ENCODE measurements at places on chromosomes 7 and 10. TPM values are rescaled to one million over a fixed set of nuclear protein-coding genes. Genes with fewer than 3 reads are reported as not detected.

The SLC18A3 gene
- total RNA-seq: under 0.01 TPM

The PALD1 gene
- total RNA-seq: 0.32 TPM

DNA sequence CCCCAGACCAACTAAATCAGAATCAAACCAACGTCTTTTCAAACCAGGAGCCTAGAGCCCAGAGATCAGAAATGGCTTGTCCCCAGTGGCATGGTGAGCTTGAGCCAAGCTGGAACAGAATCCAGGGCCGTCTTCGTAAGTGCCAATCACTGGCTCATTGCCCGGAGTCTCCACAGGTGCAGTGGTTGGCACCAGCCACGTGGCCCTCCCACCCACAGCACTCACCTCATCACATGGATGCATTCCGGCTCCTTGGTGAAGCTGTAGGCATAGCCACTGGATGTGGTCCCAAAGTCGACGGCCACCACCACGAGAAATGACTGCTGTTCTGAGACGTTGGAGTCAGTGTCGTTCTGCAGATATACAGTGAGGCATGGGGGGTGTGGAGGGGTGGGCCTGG is 37.4 kb downstream of the HSPA12A start:
- DNase-seq: no peak

GRCh38 chr10:43427166-43427825 is 9.6 kb upstream of the ZNF487 start:
- DNase-seq: no peak

DNA sequence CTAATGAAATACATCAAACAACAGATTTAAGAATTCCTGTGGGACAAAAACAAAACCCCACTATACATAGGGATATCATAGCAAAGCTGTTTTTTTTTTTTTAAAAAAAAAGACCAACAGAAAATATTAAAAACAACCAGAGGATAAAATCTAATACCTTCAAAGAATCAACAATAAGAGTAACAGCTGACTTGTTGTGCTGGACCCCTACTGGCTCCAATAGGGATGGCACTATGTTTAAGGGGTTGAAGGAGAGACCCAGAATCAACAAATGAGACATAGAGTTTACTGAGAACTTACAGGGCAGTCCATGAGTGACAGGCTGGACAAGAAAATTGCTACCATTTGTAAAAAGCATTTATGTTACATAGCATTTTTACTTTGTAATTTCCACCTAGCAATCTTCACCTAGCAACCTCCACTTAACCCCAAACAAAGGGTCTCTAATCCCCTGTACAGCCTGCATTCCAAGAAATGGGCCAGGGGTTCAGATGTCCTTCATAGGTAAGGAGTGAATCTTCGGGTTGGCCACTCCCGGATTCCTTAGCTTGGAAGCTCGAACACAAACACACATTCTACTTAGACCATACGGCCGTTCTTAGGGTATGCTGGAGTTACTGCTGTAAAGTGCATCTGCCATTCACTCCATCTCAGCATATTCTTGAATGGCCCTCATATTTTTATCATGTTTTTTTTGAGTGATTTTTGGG is 25.8 kb downstream of the ASZ1 start:
- DNase-seq: no peak

DNA sequence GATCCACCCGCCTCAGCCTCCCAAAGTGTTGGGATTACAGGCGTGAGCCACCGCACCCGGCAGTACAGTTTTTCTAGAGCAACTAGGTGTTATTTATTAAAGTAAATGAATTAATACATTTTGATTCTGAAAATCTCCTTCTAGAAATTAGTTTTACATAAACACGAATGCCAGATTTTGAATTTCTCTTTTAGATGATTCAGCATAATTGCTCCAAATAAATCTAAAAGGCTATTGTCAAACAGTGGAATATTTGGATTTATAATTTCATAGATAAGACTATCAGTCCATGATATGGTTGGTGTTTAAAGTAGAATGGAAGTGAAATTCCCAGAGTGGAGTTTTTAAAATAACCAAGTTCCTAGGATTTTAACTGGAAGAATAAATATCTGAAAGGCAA is 1.5 kb upstream of the PHF14 start:
- no peak for DNase-seq

DNA sequence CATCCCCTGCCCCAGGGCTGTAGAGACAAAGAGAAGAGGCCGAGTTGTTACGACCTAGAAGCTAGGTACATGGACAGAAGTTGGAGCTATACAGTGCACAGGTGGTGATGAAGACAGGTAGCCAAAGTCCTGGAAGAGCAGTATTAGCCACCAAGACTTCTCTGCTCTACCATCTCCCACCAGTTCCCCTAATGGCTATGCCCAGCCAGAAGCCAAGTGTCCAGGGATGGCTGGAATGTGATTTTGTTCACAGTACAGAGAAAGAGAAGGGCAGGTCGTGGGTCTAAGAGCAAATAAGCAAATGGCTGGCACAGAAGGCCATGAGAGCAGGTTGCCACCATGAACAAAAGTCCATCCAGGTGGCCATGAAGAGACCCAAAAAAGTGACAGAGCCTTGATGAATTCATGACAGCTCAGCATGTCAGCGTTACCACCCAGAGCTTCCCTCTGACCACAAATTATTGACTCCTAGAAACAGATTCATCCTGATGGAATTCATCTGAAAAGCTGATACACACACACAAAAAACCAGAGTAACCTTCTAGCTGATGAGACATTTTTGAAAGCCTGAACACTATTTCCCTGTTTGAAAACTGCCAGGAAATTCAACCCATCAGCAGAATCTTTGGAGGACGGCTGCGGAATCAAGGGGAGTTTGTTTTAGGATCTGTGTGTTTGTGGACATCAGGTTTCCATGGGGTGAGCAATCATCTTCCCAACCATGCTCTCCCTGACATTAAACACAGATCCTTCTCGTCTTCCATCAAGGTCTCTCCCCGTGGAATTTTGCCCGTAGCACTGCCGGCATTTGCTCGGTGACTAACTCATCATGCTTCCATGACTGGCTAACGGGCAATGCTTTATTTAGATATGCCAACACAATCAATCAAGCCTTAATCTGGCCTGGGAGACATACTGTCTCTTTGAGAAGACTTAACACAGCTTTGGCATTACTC is 906.7 kb upstream of the AUTS2 start:
- DNase-seq: no peak

DNA sequence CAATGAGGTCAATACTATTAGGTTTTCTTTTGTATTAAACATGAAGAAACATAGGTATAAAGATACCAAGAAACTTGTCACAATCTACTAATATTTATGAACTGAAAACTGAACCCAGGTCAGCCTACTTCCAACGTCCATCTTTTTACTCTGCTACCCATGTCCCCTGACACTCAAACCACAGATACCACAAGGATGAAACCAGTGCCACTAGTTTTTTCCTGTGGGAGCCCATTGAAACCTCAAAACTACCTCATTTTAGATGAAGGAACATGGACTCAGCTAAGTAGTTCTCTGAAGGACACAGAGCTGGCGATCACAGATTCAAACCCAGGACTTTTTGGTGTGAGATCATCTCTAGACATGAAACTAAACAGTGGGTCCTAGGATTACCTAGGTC is 6.8 kb downstream of the TET1 start:
- no peak for DNase-seq

DNA sequence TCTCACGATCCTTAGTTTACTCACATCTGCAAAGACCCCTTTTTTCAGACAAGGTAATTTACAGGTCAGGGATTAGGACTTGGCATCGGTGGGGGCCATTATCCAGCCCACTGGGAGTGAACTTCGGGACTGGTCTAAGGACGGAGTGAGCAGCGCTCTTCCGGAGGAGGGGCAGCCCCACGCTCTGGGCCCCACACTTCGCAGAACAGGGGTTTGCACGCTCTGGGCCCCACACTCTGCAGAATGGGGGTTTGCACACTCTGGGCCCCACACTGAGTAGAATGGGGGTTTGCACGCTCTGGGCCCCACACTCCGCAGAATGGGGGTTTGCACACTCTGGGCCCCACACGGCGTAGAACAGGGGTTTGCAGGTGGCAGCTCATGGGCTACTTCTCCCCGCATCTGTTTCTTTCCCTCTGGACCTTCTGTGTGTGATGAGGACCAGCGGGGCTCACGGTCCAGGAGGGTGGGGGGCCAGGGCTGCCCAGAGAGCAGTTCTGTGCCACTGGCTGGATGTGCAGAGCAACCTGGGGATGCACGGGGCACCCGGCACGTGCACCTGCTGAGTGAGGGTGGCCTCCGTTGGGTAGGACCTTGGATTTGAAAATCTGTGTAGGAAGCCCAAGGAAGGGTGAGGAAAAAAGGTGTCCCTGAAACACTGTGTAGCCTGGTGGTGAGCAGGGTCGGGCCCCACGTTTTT is 134.8 kb downstream of the WDR37 start:
- DNase-seq: no peak
